ENCODE measurements at places on chromosomes 2 and 18. TPM values are rescaled to one million over a fixed set of nuclear protein-coding genes. Genes with fewer than 3 reads are reported as not detected.

DNA sequence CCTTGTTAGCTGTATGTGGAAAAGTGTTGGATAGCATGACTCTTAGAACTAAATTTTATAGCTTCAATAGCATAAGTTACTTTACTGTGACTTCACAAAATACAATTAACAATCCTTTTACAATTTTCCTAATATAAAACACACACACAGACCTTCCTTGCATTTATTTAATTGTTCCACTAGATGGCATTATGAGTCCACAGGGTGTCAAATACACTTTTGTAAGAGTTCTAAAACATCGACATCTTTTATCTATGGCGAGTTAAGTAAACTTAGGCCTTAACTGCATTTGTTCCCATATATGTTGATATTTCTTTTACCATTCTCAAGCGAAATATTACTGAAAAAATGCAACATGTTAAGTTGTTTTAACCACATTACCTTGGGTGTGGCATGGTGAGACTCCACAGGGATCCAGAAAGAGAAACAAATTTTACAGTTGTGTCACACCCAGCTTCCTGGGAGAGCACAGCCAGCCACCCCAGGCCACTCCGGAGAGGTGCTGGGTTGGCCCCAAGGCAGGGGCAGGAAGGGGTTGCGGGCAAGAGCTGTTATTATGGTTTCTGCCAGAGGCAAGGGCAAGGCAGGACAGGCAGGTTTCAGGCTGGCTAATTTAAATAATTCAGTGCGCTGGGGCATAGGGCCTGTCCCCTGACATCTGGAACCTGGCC is 312.4 kb upstream of the MC4R start:
- no peaks in the 10 kb centered on the region for H3K4me1 ChIP-seq
- no peak overlapping the region for H3K27ac ChIP-seq
- H3K27me3 ChIP-seq: no peaks in the 10 kb centered on the region
- no peak for DNase-seq

- DNase-seq: no peak
- no peaks in the 10 kb centered on the region for H3K4me1 ChIP-seq
- H3K4me3 ChIP-seq: no peak overlapping the region
- no peaks in the 10 kb centered on the region for H3K27me3 ChIP-seq
Measured at GRCh38 chr2:226352941-226353560, 446.6 kb downstream of the IRS1 start.

DNA sequence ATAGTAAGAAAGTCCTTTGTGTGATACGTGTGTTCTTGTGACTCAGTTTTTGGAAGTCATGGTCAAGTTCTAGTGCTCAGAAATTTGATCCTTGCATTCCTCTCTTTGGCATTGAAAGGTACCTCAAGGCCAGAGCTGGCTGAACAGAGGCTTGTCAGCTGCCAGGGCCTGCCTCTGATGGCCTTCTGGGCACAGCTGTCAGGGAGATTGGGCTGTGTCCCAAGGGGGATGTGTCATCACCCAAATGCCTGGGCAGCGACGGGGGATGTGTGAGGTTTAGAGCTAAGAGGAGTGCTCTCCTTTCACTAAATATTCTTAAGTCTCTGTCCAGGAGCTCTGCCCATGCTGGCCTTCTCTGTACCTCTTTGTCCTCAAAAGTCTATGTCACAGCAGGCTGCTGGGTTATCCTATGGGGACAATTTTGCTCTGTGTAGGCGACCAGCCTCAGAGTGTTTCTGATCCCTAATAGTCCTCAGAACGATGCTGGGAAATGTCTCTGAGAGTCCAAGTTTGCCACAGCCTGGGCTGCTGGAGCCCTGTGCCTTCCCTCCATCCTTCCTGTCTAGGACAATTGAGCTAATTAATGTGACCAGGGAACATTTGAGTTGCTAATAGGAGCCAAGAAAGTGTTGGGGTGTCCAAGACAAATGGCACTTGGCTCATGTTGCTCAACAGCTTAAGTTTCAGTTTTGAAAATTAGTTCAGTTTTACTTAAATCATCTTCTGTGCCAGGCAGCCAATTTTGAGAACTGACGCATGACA is 115.4 kb upstream of the ZNF521 start:
- no peak for DNase-seq
- no peak overlapping the region for H3K27ac ChIP-seq
- H3K27me3 ChIP-seq: no peaks in the 10 kb centered on the region

- H3K4me1 ChIP-seq: no peaks in the 10 kb centered on the region
- no peak for DNase-seq
- no peak overlapping the region for H3K27ac ChIP-seq
- H3K27me3 ChIP-seq: no peaks in the 10 kb centered on the region
Measured at GRCh38 chr2:100627330-100628300, 64.8 kb downstream of the PDCL3 start.

Gene CHRND
- total RNA-seq: not detected

Gene SEMA4C
- 0.94 TPM for total RNA-seq

Gene IL18RAP
- 1.4 TPM for total RNA-seq

Measured in B cell (primary cell).